Activated naive CD4-positive, alpha-beta T cell treated with anti-CD3 and anti-CD28 coated beads, Interleukin-2, amount 50 U/mL, for 16 hours (primary cell): ENCODE measurements at places on chromosomes 5 and 9.
A peak's percentile ranks its signal among the peaks of the same experiment; 100 is the strongest.

GRCh38 chr5:137114529-137114928 lies 384.6 kb downstream of the SPOCK1 start:
- DNase-seq: no peak

GRCh38 chr5:3310541-3311261 lies 284.9 kb upstream of the IRX1 start:
- DNase-seq: no peak

DNA sequence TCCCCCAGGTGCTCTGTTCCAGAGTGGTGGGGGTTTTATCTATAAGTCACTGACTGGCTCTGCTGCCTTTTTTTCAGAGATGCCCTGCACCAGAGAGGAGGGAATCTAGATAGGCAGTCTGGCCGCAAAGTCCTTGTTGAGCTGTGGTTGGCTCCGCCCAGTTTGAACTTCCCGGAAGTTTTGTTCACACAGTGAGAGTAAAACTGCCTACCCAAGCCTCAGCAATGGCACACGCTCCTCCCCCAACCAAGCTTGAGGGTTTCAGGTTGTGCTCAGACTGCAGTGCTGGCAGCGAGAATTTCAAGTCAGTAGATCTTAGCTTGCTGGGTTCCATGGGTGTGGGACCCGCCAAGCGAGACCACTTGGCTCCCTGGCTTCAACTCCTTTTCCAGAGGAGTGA lies 1428.6 kb downstream of the MAT2B start:
- no peak for DNase-seq

DNA sequence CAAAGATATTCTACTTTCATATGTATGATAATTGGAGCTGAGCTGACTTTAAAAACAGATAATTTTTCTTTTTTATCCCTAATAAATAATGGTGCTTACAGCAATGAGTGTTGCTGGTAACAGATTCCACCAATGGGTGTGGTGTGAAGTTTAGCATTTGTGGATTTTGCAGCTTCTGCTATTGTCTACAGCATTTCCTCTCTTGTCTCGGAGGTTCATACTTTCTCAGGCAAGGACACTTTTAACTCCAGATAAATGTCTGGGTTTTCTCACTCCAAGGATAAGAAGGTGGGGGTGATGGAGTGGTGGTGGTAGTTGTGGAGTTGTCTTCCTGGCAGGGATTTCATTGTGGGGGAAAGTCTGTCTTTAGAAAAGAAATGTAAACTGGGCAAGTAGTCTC lies 120.0 kb upstream of the CDKN2B start:
- DNase-seq: no peak

- peak; percentile 34 for DNase-seq
These were observed 20.5 kb downstream of the ERAP2 start for GRCh38 chr5:96896806-96897205.

DNA sequence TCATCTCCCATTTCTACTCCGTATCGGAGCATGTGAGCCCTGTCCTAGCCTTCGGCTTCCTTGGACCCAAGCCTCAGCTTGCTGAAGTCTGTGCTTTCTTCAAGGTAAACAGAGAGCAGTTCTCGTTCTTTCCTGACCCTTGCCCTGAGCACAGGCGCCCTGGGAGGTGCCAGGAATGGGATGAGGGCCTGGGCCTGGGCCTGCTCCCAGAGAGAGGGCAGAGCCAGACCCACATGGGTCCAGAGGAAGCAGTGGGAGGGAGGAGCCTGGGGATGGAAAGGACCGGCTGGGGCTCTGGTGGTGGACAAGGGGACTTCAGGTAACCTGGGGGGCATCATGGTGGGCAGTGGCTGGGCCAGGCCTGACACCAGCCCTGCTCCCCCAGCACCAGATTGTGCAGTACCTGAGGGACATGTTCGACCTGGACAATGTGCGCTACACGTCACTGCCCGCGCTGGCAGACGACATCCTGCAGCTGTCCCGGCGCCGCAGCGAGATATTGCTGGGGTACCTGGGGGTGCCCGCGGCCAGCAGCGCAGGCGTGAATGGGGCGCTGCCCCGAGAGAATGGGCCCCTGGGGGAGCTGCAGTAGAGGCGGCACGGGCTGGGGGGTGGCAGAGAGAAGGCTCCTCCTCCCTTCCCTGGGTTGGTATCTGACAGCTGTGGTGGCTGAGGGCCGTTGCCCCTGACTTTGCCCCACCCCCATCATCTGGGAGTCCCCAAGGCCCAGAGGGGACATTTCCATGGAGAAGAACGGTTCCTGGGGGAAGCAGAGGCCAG lies 10.9 kb upstream of the DOLPP1 start:
- no peak for DNase-seq

- DNase-seq: no peak
These were observed 350 bp upstream of the SLC25A46 start for GRCh38 chr5:110738503-110738811.

DNA sequence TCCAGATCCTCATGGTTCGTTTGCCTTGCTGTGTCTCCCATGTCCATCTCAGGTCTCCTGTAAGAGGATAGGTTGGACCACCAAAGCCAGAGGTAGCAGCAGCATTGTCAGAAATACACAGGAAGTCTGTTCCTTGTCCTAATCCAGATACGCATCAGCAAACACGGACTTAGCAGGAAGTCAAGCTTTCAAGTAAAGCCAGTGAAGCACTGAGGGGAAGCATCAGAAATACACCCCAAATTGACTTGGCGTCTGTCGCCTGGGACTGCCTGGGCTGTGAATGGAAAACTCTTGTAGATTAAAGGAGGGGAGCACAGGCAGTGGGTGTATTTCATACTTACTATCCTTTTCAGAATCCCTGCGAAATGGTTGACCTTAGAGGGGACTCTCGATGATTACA lies 171.3 kb downstream of the PSAT1 start:
- DNase-seq: no peak

DNA sequence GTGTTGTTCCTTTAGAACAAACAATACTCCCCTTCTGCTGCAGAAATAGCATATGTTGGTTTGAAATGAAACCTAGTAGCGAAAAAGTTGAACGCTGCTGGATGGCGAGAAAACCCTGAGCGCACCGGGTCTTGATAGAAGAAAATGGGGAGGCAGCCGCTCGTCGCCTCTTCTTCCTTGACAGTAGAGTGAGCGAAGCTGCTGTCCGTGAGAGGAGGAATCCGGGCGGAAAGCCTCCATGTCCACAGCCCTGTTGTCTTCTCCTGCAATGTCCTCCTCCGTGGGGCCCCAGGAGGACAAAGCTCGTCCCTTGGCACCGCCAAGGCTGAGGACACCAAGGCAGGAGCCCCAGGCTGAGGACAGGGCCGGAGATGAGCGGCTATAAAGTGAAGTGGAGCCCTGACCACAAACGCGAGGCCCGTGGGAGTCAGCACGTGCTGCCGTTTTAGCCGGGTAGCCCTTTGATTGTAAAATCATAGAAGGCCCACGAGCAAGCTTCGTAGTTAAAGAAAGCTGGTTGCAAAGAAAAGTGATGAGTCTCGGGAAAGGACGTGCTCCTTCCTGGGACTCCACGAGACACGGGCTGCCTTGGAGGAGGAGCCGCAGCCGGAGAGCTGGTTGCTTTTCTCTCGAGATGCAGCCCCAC lies 35.6 kb downstream of the MRPL36 start:
- DNase-seq: no peak

- no peak for DNase-seq
These were observed 19.4 kb downstream of the TRIM7 start for GRCh38 chr5:181185560-181185959.

GRCh38 chr9:128819716-128820664 lies 1.7 kb downstream of the ENDOG start:
- DNase-seq: no peak

GRCh38 chr5:80082281-80082680 lies 47.1 kb downstream of the THBS4 start:
- no peak for DNase-seq

DNA sequence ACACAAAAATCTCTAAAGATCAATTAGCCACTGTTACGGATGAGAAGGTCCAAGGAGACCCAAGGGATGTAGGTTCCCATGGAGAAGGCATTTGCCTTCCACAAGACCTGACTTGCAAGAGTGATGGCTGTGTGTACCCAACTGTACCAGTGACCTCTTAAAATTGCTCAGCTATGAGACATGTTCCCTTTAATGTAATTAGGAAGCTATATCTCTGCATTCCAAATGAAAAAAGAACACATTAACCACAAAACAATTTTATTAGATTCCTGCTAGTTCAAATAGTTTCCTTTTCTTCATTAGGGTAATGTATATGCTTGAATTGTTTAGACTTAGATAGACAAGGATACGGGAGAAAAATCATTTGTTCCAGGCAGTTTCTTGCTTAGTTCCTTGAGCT lies 3.3 kb downstream of the OR2Y1 start:
- DNase-seq: no peak

DNA sequence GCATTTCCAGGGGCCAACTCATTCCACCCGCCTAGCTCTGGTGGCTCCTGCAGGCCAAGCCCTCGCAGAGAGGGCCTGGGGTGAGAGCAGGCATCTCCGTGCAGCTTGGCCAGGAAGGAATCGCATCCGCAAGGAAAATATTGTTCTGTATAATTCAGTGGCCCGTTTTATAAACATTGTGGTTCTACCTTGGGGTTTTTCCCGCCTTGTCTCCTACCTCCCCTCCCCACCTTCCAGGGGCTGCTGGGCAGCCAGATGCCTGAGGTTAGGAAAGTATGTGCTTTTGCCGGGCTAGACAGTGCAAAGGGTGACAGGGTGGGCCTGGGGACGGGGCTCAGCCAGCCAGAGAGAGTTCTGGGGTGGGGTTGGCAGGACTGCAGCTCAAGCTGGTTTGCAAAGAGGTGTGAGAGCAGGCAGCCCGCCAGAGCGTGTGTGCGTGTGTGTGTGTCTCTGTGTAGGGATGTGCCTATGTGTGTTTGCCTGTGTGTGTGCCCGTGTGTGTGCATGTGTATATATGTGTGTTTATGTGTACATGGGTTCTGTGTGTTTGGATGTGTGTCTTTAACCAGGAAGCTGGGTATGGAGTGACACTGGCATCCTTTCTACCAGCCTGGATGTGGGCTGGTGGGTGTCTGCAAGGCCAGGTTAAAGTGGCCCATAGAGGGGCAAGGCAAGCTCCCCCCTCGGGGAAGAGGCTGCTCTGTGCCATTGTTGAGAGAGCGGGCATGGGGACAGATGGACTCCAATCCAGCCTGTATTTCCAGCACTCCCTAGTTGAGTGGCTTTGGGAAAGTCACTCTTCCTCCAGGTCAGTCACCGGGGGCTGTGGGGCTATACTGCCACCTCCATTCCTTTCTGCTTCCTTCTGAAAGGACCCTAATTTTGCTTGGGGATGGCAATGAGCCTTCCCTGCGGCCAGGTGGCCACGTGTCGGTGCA lies 10.6 kb upstream of the SLC2A6 start:
- no peak for DNase-seq

GRCh38 chr5:172071309-172071875 lies 65.0 kb upstream of the FBXW11 start:
- DNase-seq: no peak

DNA sequence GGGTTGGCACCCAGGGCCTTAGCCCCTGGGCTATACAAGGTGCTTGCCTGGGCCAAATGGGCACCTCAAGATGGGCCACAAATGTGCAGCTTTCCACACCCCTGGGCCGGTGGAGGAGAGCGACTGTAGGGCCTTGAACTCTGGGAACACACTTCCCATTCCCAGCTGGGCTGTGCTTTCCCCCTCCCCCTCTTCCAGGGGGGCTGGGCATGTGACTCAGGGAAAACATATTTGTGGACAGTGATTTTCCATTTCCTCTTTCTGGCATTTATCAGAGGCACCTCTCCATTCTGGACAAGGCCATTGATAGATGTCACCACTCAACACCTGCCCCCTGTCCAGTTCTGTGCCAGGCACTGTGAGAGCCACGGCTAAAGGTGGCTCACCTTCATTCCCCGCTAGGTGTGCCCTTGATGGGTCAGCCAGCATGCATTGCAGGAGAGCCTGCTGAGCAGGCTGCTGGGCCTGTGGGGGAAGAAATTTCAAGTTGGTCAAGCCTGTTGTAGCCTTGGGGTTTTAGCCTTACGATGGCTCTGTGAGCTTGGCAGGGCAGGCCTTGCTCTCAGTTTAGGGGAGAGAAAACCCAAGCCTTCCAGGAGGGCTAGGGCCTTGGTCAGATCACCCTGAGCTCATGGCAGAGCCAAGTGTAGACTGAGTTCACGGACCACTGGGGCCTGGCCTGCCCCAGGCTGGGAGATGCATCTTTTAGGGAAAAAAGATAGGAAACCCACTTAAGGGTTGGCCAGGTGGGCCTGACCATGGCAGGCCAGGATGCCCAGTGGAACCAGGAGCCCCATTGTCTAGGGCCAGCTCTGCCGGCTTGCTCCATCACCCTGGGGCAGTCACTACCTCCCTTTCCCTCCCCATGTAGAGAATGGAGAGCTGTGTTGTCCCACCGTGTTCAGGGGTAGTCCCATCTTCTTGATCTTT lies 113.9 kb downstream of the DAB2IP start:
- DNase-seq: no peak

DNA sequence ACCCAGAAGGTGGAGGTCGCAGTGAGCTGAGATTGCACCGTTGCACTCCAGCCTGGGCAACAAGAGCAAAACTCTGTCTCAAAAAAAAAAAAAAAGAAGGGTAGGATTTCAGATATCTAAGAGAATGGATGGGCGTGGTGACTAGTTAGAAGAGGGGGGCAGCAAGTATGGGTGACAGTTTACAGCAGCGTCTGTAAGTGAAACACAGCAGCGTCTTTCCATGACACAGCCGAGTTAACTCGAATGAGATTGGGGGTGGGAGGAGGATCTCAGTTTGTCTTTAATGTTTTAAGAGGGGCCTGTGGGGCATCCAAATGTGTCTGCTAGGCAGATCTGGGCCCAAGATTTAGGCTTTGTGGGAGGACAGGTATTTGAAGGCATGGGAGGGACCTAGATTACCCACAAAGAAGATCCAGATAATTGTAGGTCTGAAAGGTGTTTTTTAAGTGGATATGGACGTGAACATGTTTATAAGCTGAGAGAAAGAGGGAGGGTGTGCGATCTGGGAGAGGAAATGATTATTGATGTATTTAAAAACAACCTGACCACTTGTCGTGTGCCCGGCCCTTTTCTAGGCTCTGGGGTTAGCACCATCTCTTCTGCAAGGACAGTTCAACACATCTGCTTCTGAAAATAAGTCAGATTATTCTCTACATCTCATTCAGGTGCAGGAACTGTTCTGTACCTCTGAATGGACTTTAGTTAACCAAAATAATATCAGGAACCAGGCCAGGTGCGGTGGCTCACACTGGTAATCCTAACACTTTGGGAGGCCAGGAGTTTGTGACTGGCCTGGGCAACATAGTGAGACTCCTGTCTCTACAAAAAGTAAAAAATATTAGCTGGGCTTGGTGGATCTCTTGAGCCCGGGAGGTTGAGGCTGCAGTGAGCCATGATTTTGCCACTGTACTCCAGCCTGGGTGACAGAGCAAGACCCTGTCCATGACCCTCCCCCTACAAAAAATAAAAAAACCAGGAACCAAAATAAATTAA lies 2.5 kb downstream of the CEP78 start:
- DNase-seq: no peak

DNA sequence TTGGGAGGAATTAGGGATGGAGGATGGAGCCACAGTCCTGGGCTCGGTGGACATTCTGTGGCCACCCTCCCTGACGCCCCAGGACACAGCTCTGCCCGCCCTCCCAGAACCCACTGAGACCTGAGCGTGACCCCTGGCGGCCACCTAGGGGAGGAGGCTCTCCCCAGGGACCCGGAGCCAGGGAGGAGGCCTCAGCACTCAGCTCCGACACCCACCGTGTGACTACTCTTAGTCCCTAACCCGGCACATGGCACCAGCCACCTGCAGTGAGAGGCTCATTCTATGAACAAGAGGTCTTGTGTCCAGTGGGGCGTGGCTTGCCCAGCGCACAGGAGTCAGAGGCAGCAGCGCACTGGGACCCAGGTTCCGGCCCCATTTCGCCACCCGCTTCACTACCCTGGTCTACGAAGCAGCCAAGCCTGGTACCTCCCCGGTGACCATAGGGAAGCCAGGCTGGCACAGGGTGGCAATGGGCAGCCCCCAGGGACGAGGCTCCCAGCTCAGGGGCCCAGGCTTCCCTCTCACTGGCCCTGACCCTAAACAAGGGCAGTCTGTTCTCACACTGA lies 10.2 kb downstream of the SARDH start:
- DNase-seq: no peak
